T-helper 17 cell (primary cell): ENCODE measurements at places on chromosomes 7 and 10. TPM values are rescaled to one million over a fixed set of nuclear protein-coding genes. Genes with fewer than 3 reads are reported as not detected.

GRCh38 chr10:131822013-131822691, 78.7 kb upstream of the PPP2R2D start:
- no peak for DNase-seq

- DNase-seq: no peak
These were observed 282.1 kb upstream of the PPP2R2D start for GRCh38 chr10:131618587-131619267.

GRCh38 chr7:150388709-150389531, 9.8 kb downstream of the ZNF775 start:
- no peak for DNase-seq

DNA sequence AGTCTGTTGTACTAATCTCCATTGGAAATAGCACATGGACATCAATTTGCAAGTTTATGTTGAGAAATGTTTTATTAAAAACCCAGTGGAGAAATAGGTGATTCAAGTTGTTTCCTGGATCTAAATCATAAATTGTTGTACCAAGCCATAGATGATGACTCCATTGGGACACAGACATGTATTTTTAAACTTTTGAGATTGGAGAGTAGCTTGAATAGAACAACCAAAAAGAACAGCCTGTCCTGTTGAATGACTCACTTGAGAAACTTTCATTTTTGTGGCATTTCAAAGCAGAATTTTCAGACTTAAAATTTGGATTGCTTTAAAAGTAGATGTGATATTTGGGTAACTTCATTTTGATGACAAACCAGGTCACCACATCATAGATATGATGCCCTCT, 197.5 kb downstream of the GPAM start:
- no peak for DNase-seq

DNA sequence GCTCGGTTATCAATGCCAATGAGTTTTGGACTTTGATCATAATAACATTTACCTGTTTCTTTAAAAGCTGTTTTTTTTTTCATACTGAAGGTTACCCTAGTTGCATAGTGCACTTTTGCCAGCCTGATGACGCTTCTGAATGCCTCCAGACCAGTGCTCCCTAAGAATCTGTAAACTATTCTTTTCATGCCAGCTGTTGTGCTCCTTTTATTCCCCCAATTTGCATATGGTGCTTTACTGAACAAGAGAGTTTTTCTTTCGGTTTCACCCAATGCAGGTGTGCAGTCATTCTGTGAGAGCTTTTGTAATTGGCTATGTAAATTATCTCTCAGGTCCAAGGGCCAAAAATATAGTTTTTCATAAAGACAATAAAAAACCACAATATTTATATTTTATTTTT, 48.1 kb upstream of the GLCCI1 start:
- DNase-seq: no peak

Gene ST8SIA6
- total RNA-seq: 0.72 TPM

Gene MOSPD3
- total RNA-seq: 16.5 TPM

Gene FAM24B
- 9.0 TPM for total RNA-seq
